ENCODE measurements at places on chromosomes 4 and X.

- DNase-seq, result no peak
Observed at GRCh38 chr4:133157460-133158160, 8.5 kb downstream of the PCDH10 start.

GRCh38 chr4:144666539-144667175, 20.7 kb downstream of the HHIP start:
- no peak for DNase-seq

GRCh38 chr4:188536826-188537225, 397.6 kb downstream of the TRIML1 start:
- no peak for DNase-seq

DNA sequence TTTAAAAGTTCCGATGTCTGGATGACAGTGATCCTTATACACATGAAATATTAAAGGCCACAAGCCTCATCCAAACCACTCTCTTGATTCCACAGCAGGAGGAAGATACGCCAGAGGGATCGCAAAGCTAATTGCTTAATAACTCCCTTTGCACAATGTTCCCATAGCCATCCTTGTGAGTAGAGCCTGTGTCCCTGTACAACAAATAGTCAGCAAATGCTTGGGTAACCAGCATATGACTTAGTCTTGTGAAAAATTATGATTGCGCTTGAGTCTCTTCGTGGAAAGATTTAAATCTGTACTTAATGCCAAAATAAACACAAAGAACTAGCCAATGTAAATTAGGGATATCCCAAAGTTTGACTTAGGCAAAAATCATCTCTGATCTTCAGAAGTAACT, 31.5 kb downstream of the SLC9A7 start:
- DNase-seq, result no peak

GRCh38 chr4:15945516-15945915, 7.0 kb upstream of the FGFBP1 start:
- DNase-seq, result no peak

DNA sequence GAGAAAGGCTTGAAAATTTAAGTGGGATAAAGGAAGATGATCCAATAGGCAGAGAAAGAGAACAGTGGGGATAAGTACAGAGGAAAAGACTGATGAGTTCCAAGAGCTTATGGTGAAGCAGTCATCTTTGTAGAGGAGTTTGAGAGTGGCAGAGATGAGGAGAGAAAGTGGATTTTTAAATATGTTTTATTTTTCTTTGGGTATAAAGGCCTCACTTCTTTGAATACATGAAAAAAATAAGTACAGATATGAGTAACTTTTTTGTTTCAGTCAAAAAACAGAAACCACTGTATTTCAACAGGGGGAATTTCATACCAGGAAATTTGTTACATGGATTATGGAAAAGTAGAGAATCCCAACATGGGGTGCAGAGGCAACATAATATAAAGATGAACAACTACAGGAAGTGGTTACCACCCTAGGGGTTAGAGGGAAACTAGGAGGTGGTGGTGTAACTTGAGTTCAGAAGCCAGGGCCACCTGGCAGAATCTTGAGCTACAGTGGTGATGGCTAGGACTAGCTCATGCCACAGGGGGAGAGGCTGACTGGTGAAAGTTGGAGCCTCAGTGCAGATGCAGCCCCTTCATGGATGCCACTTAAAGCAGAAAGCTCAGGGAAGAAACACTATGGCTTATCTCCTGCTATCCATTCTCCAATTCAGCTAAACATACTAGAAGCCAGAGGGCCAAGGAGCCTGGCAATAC, 3.4 kb upstream of the CYBB start:
- no peak for DNase-seq

GRCh38 chr4:43339435-43339834, 446.9 kb downstream of the GRXCR1 start:
- DNase-seq, result no peak

Data from effector CD4-positive, alpha-beta T cell (primary cell).